ENCODE measurements at places on chromosomes 6 and 20. TPM values are rescaled to one million over a fixed set of nuclear protein-coding genes. Genes with fewer than 3 reads are reported as not detected.

Gene CCN5
- total RNA-seq: not detected

Gene PDYN
- total RNA-seq: not detected

Gene BLTP3A
- 12.3 TPM for total RNA-seq

Gene SIRPB1
- total RNA-seq: 5.1 TPM

Gene EFCAB8
- total RNA-seq: 0.55 TPM

Gene CBFA2T2
- total RNA-seq: 20.3 TPM

DNA sequence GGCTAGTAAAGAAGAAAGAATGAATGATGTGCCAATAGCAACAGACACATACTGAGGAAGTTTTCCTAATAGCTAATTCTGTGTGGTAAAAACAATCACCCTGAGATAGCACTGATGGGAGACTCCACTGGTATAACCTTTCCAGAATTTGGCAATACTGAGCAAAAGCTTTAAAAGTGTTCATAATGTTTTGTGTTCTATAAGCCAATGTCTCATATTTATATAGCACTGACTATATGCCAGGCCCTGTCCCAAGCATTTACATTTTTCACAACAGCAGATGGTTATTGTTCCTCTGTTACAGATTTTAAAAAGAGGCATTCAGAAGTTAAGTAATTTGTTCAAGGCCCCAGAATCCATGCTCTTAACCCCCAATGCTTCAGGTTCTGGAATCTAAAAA is 108.0 kb upstream of the DST start:
- no peak for DNase-seq

DNA sequence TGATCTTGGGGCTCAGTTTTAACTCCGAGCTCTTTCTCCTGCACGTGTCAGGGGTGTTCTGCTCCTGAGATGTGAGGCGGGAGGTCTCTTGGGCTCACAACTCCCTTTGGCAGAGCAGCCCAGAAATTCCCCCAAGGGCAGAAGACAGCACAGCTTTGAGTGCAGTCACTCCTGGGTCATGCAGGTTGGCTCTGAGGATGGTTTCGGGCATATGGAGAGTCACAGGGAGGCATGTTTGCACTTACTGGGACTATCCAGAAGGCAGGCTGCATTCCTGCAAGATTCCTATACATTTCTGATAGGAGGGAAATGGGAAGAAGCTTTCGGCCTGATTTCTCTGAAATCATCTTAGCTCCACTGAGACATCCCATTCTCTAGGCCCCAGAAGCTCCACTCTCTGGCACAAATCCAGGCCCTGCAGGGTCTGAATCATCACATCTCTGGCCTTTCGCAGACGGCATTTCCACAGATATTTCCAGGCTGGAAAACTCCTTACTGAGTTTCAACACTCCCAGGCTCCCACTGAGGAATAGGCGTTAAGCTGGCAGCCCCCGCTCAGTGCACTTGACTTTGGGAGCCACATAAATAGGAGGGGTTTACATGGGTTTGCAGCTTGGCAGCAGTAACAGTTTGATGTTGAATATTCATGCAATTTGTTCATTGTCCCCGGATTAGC is 39.7 kb downstream of the AGPAT4 start:
- no peak for DNase-seq

DNA sequence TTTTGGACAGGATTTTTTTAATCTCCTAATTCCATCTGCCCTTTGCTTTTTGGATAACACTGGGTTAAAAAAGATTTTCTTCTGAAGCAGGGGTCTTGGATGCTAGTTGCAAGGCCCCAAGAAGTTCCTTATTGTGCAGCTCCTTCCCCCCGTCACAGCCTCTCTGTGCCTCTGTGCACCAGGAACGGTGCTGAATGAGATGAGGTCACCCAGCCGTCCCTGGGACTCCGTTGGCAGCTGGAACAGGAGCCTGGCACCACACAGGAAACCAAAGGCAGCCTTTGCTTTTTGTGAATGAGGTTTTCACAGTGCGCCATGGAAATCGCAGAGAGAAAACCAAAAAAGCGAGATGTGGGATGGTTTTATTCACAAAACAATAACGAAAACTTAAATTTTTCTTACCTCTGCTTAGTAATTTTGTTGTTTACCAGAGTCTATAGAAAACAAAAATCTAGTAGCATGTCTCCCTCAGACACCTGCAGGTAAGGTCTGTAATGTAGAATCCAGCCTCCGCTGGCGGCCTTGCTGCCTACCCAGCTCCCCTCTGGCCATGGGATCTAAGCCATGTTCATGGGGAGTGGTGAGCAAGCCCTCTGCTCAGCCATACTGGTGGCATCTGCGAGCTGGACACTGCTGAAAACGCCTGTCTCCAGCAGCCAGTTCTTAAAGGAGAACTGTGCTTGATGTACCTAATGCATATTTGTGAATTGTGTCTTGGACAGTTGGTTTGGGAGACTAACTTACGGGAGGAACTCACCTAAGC is 40.4 kb upstream of the SYNJ2 start:
- DNase-seq: no peak

GRCh38 chr6:163985040-163985439 is 570.5 kb downstream of the QKI start:
- DNase-seq: no peak

GRCh38 chr20:17499041-17499440 is 32.1 kb downstream of the BFSP1 start:
- DNase-seq: no peak

- DNase-seq: no peak
Measured at GRCh38 chr6:166395351-166395750, 12.6 kb upstream of the MPC1 start.

- no peak for DNase-seq
Measured at GRCh38 chr20:21933526-21933925, 228.1 kb downstream of the PAX1 start.

- no peak for DNase-seq
Measured at GRCh38 chr6:3031857-3032640, 32.4 kb downstream of the NQO2 start.

- DNase-seq: no peak
Measured at GRCh38 chr20:21259346-21259745, 43.8 kb upstream of the XRN2 start.

DNA sequence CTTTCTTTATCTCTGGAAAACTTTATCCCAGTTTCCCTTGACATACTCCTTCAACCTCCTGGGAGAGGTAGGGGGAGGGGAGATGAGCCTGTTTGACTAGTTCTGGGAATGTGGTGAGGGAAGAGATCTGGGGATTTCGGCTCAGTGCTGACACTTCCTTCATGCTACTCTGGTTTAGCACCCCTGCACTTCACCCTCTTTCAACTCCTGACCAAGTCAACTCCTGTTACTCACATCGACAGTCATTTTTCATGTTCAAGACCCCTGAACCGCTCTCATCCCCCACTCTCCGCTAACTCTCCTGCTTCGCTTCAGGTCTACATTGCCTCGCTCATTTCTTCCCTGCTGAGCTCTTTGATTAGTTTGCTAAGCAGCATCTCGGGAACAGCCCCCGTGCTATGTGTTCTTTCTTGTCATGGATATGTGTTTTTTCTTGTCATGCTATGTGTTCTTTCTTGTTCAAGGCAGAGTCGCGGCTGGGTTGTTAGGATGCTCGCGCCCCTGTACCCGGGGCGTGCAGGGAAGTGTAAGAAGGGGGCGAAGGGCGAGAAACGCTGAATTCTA is 16.6 kb upstream of the TRIM27 start:
- peak; percentile 43 for DNase-seq

DNA sequence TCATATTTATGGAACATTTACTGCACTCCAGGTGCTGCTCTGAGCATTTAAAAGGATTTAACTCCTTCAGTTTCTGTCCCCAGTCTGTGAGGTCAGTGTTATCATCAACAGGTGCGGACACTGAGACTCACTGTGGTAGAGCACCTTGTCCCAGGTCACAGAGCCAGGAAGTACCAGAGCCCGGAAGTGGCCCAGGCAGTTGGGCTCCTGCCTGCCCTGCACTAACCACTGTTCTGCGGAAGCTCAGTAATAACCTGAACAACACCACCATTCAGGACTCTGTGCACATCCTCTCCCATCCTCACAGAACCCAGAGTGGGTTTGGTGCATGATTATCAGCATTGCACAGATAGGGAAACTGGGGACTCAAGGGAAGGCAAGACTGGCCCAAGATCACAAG is 16.8 kb upstream of the SIRPG start:
- DNase-seq: peak; percentile 75

DNA sequence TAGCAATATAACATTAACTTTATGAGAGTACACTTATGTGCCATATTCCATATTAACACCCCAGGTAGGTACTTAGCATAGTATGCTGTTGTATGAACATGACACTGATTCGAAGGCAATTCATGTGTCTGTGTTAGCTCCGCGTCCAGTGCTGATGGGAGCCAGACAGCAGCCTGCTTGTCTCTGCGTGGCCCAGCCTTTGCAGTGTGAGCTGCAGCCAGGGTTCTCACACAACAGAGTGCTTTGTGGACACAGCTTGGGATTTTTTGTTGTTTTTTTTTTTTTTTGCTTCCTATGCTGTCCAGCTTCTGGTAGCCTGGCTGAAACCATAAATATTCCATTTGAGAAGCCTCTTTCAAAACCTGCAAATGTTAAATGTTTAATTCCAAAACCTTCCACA is 350.9 kb downstream of the SMOC2 start:
- no peak for DNase-seq

DNA sequence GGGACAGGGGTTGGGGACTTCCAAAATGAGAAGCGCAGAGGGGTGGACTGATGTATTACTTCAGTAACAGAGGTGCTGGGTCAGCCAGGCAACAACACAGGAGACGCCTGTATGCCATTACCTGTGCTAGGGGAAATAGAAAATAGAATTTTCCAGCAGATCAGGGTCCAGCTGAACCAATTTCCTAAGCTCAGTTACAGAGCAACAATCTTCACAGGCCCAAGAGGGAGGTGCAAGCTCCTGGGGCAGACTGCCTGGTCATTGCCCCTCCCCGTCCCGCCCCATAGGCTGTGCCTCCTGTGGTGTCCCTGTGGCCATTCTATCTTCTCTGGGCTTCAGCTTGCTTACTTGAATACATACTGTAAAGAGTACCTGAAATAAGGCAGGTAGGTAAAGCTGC is 3.7 kb downstream of the KCNK5 start:
- DNase-seq: no peak

- DNase-seq: no peak
Measured at GRCh38 chr6:11571073-11571472, 33.5 kb downstream of the TMEM170B start.

DNA sequence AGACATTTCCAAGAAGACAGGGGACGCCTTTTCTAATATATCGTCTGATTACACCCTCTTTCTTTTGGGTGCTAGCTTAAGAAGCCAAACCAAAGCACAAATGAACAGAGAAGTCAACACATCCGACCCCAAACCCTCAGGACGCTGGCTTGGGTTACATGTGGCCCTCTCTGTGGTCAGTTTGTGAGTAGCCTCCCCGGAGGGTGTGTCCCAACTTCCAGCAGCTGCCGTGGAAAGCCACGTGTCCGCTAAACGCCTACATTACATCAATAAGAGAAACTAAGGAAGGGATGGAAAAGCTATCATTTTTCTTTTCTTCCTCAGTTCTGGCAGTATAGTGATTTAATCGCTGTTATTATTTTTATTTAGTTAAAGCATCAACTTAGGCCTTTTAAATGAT is 487 bp upstream of the BMP6 start:
- DNase-seq: no peak

GRCh38 chr6:83592770-83593394 is 80.5 kb downstream of the PRSS35 start:
- DNase-seq: no peak
